Activated naive CD4-positive, alpha-beta T cell treated with Interleukin-2 at 50 U/mL for 16 hours (primary cell): ENCODE measurements at places on chromosomes 6 and 20.

GRCh38 chr6:55853008-55854001, 22.1 kb downstream of the BMP5 start:
- no peak for DNase-seq

- no peak for DNase-seq
These were observed 445.3 kb upstream of the CITED2 start for GRCh38 chr6:139819776-139820175.

DNA sequence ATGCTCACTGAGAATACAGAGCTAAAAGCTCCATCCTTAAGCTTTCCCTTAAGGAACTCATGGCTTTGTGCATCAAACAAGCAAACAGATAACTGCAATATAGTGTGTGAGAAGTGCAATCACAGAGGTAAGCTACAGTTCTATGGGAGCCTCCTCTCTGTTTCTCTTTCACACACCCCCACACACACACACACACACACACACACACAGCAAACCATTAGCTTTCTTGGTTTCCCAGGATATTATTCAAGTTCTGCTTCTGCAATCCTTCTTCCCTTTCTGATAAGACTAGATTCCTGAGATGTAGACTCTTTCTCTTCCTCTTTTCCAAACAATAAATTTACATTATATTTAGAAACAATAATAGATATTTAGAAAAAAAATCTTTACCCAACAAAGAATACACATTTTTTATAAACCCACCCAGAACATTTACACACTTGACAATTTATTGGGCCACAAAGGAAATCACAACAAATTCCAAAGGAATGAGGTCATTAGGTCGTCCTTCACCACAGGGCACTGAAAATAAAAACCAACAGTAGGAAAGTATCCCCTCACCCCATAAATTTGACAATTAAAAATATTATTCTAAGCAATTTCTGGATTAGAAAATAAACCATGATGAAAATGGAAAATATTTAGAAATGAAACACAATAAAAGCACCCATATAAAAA, 9.3 kb upstream of the GFOD1 start:
- no peak for DNase-seq

- no peak for DNase-seq
These were observed 39.6 kb downstream of the ESR1 start for GRCh38 chr6:151847064-151847463.

DNA sequence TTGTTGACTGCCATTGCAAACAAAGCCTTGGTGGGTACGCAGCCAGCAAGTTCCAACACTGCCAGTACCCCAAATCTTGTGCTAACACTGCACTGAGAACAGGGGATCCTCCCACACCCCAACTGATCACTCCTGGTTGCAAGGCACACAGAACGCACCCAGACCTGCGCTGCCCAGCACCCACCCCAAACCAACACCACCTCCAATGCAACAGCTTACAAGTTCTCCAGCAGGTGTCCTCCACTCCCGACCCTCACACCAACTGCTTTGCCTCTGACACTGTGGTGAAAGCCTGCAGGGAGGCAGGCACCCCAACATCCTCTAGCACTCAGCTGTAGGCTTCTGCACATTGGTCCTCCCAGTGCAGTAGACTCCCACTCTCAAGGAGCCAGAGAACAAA, 39.3 kb upstream of the EYS start:
- DNase-seq, result no peak

- no peak for DNase-seq
These were observed 242.9 kb downstream of the NRN1 start for GRCh38 chr6:5763871-5764270.

- no peak for DNase-seq
These were observed 2.6 kb downstream of the TOMM6 start for GRCh38 chr6:41790045-41790444.

GRCh38 chr6:144075875-144076274, 19.5 kb downstream of the SF3B5 start:
- DNase-seq, result no peak

GRCh38 chr6:43575105-43575771, 600 bp downstream of the XPO5 start:
- DNase-seq, result no peak

DNA sequence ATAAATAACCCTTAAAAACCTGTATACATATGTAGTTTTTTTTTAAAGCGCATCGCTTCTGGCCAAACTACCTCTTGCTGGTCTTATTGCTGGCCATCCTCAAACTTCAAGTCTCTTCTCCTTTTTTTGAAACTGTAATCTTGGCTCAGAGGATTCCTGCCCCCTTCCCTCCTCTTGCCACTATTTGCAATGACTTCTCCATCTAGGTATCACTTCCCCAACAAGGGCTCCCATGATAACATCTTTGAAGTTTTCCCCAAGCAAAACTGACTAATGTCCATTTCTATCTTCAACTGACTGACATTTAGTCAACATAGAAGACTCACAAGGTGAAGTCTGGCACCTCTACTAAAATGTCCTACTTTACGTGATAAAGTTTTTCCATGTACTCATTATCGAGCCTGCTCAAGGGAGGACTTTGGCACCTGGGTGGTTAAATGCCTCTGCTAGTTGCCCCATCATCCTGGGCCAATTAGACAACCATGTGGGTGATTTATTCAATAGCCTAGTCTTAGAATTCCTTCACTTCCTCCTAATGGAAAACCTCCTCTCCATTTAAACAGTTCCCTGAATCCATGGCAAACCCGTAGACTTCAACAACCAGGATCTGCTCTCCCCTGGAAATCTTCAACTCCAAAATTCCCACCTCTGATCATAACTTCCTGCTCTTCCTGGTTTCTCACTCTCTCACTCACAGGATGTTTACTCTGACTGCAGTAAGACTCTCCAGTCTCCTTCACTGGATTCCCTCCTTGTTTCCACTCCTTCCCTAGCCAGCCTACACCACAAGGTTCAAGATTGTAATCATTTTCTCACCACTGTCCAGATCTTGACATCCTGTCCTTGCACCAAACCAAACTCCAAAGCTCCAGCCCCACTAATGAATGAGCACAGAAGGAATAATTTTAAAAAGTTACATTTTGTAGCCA, 9.4 kb upstream of the PLAGL1 start:
- DNase-seq, result no peak

- DNase-seq, result no peak
These were observed 193.8 kb downstream of the COL12A1 start for GRCh38 chr6:75012018-75012417.

- DNase-seq, result no peak
These were observed 61.0 kb downstream of the RAB44 start for GRCh38 chr6:36758516-36759147.

GRCh38 chr20:11452326-11452725, 465.4 kb upstream of the BTBD3 start:
- no peak for DNase-seq

GRCh38 chr6:29945281-29945820, 3.0 kb downstream of the HLA-A start:
- no peak for DNase-seq
